ENCODE measurements at places on chromosomes 1 and 21.

DNA sequence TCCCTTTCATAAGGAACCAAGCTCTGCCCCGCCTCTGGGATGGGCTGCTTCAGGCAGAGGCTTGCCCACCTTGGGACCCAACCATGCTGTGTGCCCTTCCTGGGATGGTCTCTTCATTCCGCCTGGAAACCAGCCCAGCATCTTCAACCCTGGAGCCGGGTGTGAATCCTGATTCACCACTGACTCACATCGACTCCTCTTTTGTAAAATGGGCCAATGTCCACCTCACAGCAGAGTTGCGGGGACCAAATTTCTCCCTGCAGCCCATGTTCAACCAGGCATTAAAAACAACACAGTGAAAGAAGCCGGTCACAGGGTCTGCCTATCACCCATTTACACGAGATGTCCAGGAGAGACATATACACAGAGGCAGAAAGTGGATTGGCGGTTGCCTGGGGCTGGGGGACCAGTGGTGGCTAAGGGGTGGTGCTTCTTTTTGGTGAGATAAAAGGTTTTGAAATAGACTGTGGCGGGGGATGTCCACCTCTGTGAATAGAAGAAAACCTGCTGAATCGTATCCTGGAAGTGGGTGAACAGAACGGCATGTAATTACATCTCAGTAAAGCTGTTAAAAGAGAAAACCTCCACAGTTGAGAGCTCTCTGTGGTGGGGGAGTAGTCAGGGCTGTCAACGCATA lies 6.9 kb upstream of the GPR153 start:
- DNase-seq = no peak

GRCh38 chr1:60857851-60858250 lies 224.5 kb upstream of the NFIA start:
- no peak for DNase-seq

DNA sequence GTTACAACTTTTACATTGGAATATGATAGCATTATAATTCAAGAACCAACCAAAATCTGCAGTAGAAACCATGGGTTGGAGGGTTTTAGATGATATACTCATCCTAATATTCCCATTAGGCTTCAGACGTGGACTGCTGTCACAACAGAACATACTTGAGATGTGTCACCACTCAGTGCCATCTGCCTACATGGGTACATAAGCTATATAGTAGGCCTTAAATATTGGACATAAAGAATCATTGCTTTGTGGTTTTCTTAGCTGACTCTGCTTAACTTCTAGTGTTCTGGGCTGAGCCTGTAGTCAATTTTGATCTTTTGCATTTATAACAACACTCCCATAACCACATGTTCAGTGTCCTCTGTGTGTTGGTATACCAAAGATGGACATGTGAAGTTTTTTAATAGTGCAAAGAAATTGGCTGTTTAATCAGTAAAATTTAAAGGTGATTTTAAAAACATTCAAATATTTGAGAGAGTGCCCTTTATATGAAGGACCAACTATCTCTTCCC lies 14.2 kb downstream of the RAP1A start:
- DNase-seq = no peak

GRCh38 chr1:61092642-61093041 lies 10.3 kb downstream of the NFIA start:
- DNase-seq = no peak

DNA sequence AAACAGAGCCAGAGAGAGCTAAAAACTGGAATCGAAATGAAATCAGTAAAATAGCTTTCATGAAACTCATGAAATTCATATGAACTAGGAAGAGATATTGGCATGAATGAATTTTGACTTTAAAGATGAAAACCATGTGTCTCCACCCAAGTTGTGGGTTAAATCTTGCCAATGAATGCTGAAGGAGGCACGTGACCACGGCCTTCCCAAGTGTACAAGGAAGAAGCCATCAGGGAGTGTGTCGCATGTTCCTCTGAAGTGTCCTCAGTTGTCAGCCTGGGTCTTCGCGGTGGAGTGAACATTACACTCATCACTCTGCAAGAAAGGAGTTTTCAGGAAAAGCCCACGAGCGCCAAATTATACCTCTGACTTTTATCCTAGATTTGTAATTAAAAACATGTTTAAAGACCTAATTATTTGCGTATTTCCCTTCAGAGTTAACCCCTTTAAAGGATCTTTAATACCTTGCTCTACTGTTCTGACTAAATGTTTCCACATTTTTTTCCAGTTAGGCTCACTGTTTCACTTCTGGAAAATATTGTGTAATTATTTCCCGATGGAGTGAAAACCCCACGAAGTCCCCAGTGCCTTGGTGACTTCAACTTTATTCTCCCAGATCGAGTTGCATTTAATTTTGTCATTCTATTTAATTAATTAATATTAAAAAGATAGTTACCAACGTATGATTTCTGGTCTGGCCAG lies 118.3 kb downstream of the DHRS3 start:
- no peak for DNase-seq

Data from stimulated activated naive CD4-positive, alpha-beta T cell treated with Interleukin-2 at 50 U/mL for 16 hours (primary cell).